ENCODE measurements at places on chromosomes 16 and 17. TPM values are rescaled to one million over a fixed set of nuclear protein-coding genes. Genes with fewer than 3 reads are reported as not detected.

DNA sequence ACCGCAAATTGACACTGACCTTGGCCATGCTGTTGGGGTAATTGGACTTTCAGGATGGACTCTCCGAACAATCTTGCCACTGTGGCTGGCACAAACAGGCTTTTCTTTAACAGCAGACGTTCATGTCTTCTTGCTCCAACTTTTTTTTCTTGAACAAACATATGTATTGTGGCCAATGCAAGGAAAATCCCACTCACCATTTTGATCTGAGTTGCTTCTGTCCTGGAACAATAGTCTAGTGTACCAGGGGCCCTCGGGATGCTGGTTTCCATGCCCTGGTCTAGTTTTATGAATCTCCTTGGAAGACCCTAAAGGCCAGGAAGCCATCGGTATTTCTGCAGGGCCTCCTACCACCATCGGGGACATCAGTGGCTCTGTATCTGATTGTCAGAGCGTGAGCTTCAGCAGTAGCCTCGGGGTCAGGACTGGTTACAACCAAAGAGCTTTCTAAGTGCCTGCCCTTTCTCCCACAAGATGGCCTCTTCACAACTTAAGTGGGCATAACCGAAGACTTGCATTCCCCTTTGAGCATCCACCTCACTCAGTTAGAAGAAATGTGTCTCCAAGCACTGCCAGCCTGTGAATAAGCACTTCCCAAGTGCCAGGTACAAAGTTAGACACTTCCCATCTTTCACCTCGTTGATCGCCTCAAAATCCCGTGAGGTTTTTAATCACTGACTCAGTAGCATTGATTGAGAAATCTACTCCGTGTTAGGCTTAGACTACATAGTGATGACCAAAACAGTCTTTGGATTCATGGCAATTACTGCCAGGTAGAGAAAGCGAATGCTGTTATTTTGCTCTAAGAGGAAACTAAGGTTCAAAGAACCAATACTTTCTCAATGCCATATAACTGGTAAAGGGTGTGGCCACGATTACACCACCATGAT is 87.0 kb upstream of the TBX2 start:
- DNase-seq = no peak

DNA sequence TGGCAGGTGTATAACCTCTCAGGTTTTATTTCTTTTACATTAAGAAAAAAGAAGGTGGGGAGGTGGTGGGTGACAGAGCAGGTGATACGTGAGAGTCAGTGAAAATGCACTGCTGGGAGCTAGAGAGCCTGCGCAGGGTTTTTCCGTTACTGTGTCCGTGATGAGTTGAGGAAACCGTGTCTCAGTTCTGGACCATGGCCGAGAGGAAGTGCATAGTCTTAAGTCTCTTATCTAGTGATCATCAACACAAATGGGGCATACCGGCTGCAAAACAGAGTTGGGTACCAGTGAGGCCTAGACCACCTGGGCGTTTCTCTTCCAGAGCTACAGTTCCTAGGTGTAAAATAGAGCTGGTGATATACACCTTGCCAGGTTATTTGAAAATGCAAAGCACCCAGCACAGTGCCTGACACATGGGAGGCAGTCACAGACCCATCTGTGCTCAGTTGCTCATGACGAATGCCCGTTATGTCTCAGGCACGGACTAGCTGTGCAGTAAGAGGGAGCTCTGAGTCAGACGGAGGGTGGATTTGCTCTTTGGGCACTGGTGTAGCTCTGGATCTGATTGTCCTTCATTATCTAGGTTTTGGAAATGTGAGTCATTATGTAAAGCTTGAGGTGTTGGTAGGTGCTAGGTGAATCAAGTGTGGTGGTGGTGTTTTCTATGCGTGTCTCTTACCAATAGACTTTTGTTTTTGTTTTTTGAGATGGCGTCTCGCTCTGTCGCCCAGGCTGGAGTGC is 60.9 kb downstream of the RPTOR start:
- DNase-seq = no peak

DNA sequence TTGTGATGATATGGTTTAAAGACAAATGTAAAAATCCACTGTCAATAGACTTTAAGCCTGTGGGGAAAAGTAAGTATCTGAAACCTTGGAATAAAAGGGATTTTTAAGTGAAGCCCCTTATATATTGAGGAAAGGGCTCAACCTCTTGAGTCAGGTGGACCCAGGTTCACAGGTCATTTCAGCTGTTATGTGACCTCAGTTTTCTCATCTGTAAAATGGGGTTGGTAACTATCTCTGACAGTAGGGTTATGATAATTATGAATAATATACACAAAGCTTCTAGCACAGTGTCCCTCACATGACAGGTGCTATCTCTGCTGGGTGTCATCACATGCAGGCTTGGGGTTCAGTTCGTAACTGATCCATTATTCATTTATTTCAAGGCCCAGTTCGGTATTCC is 57.0 kb downstream of the USP10 start:
- DNase-seq = no peak

DNA sequence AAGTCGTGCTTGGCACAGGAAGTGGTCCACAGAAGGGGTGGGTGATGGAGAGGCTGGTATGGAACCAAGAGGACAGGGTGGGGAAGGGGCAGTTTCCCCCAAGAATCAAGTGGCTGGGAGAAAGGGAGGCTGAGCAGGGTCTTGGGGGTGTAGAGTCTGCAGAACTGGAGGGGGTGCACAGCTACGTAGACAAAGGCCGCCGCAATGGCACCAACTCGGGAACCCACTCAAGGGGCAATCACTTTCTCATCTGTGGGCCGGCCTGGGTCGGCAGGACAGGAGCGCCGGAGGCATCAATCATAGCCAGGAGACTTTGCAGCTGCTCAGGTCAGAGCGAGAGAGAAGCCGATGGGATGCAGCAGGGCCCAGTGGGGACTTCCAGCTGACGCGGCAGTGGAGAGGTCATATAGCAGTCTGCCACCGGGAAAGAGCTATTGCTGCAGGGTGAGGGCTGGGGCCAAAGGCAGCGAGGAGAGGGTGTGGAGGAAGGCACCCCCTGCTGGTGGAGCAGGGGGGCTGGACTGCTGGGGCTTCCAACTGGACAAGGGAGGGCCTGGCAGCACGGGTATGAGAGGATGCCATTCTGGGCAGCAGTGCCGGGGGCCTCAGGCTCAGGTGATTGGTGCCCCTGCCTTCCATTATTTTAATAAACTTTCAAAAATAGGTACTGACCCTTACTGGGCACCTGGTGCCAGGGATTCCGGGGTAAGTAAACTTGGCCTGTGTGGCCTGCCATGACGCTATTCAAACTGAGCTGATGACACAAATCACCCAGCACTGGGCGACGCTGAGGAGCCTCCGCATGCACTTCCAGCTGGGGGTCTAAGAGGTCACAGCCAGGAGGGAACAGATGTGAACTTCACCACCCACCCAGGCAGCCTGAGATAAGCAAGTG is 52.5 kb upstream of the MTSS2 start:
- no peak for DNase-seq

DNA sequence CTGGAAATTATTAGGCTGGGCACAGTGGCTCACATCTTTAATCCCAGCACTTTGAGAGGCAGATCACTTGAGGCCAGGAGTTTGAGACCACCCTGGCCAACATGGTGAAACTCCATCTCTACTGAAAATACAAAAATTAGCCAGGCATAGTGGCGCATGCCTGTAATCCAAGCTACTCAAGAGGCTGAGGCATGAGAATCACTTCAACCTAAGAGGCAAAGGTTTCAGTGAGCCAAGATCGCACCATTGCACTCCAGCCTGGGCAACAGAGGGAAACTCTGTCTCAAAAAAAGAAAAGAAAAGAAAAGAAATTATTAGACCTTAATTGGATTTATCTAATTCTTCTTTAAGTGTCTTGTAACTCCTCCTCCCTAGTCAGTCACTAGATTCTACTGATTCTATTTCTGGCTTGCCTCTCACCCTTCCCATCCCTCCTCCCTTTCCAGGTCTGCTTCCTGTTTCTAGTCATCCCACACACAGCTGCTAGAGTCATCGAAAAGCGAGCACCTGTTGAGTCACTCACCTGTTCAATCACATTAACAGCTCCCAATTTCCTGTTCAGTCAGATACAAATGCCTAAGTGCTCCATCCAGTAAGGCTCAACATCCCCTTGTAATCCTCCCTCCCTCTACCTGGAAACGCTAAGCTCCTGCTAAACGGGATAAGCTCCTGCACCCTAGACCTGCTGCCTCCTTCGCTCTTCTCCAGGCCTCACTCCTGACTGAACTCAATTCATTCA is 34.6 kb downstream of the ERN1 start:
- DNase-seq = no peak

DNA sequence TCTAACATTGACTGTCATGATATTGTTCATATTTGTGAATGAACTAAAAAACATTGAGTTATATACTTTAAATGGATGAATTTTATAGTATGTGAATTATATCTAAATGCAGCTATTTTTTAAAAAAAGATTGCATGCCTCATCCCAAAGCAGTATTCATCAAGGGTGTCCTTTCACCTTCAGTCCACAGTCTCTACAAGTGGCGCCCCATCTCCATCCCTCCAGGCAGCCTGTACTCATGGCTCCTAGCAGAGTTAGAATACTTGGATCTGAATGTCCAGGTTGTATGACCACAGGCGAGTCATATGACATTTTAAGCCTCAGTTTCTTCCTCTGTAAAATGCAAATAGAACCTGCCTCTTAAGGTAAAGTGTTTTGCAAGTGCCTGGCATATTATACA is 69.8 kb downstream of the TMEM100 start:
- no peak for DNase-seq

DNA sequence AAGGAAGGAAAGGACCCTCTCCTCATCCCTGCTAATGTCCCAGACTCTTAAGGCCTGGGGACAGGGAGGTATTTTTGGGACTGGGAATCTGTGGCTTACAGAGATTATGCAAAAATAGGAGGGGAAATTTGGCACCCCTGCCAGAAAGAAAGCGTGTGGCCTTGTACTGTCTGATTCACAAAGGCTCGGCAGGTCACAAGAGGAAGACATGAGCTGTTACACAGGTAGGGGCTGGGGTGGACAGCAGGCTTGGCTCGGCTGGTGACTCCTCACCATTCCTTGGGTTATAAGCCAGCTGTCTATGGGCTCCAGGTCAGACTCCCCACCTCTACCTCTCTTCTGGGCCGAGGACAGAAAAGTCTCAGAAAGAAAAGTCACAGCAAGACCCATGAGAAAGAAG is 20.7 kb upstream of the SREBF1 start:
- DNase-seq = no peak

DNA sequence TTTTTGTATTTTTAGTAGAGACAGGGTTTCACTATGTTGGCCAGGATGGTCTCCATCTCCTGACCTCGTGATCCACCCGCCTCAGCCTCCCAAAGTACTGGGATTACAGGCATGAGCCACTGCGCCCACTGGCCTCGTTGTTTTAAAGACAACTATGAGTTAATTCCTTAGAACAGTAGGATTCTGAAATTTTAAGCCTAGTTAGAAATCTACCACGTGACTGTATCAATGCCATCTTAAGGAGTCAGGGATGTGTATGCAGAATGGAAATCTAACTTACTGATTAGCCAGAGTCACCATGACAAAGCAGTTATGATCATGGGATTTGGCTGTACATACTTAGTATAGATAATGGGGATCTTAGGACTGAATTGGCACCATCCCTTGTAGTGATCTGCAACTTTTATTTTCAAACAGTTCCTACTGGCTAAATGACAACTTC is 2.8 kb downstream of the CEP20 start:
- no peak for DNase-seq

DNA sequence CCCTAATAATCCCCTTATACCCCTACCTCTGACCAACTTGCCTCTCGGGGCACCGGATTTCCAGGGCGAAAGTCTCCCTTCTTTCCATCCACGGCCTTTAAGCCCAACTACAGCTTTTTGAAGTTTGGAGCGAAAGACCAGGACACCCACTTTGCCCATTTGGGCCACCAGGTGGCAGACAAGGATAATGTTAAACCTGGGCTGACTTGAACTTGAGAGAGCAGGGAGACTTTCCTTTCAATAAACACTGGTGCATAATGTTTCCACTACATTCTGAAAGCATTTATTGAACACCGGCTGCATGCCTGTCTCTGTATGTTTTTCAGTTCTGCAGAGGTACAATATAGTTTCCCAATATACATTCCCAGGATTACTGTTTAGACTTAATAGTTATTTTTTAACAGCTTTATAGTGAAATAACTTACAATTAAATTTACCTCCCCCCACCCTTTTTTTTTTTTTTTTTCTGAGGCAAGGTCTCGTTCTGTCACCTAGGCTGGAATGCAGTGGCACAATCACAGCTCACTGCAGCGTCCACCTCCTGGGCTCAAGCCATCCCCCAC is 6.9 kb upstream of the CES3 start:
- peak; percentile 50 for DNase-seq

GRCh38 chr17:48549281-48549630 is 4.3 kb upstream of the HOXB2 start:
- DNase-seq = no peak

- DNase-seq = no peak
These were observed 19.5 kb upstream of the USP10 start for GRCh38 chr16:84680165-84680842.

DNA sequence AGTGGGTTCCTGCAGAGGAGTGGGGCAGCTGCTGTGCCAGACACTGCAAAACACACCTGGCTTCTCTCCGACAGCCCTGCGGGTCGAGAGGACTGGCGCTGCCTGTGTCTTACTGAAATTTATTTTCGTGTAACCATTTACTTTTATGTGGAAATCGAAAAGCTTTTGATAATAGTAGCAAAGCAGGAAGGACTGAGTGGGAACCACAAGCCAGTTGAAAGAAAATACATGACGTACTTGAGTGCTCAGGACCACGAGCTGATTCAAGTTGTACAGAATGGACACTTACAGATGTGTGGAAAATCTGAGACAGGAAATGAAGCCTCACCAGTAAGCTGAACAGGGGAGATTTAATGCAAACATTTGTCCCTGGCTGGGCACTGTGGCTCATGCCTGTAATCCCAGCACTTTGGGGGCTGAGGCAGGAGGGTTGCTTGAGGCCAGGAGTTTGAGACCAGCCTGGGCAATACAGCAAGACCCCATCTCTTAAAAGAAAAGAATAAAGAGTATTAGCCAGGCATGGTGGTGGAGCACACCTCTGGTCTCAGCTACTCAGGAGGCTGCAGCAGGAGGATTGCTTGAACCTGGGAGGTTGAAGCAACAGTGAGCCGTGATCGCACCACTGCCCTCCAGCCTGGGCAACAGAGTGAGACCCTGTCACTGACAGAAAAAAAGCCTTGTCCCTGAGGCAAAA is 11.3 kb upstream of the RPL13 start:
- DNase-seq = no peak

The RPL19 gene
- 2,814 TPM for polyA plus RNA-seq

The HID1 gene
- polyA plus RNA-seq = 5.9 TPM

The RNF135 gene
- 8.7 TPM for polyA plus RNA-seq

The CTRB2 gene
- polyA plus RNA-seq = not detected

The WDR81 gene
- 14.5 TPM for polyA plus RNA-seq

The TPSG1 gene
- 1.4 TPM for polyA plus RNA-seq

The EIF1 gene
- 784 TPM for polyA plus RNA-seq

The QPRT gene
- 79.2 TPM for polyA plus RNA-seq
